ENCODE measurements at places on chromosomes 12 and 14.
A peak's percentile ranks its signal among the peaks of the same experiment; 100 is the strongest.

- DNase-seq: no peak
Observed at GRCh38 chr12:127680516-127680915, 586.5 kb upstream of the TMEM132C start.

DNA sequence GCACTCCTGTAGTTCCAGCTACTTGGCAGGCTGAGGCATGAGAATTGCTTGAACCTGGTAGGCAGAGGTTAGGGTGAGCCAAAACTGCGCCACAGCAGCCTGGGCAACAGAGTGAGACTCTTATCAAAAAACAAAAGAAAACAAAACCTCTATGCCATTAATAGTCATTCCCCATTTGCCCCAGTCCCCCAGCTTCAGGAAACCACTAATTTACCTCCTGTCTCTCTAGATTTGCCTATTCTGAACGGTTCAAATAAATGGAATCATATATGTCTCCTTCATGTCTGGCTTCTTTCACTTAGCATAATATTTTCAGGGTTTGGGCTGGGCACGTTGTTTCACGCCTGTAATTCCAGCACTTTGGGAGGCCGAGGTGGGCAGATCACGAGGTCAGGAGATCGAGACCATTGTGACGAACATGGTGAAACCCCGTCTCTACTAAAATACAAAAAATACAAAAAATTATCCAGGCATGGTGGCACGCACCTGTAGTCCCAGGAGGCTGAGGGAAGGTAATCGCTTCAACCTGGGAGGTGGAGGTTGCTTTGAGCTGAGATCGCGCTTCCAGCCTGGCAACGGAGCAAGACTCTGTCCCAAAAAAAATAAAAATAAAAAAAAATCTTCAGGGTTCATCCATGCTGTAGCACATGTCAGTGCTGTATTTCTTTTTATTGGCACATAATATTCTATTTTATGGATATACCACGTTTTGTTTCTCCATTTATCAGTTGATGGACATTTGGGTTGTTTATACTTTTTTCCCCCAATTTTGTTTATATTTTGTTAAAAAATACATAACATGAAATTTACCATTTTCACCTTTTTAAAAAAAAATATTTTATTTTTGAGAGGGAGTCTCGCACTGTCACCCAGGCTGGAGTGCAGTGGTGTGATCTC is 31.9 kb downstream of the KNTC1 start:
- no peak for DNase-seq

- DNase-seq: no peak
Observed at GRCh38 chr12:78958941-78959340, 94.4 kb downstream of the SYT1 start.

GRCh38 chr12:130299574-130299973 is 38.1 kb upstream of the PIWIL1 start:
- no peak for DNase-seq

DNA sequence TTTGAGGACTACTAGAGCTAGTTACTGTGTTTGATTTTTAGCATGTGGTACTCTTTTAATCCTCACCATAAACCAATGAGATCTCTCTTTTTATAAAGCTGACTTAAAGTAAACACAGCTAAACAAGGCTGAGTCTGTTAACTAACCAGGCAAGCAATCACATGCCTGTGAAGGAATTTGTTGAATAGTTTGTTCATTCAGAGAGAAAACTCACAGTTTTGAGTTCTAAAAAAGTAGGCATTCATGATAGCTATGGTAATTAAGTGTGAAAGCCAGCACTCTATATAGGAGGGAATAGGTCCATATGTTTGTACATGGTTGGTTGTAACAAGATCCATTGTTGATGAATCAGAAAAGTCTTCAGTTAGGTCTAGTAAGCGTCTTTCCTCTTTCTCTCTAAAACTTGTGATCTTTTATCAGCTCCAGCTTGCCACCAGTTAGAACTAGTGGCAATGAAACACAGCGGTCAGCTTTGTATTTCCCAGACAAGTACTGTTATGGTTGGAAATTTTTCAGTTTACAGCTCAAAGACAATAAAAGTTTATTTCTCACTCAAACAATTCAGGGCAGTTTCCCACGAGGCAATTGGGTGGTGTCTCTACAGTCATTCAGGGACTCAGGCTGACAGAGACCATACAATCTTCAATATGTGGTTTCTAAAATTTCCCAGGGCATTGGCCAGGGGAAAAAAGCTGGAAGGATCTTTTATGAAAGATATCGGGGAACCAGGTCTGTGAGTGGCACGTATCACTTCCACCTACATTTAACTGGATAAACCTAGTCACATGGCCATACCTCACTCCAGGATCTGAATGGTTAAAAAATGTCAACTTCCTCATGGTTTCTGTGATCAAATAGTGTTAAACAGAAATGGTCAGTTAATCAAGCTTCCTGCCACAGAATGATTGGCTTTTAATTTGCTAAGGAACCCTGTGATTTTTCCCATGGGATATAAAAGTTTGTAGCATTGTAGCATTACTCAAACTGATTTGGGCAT is 203.1 kb downstream of the KIF21A start:
- no peak for DNase-seq

GRCh38 chr14:22563987-22564386 is 25.0 kb downstream of the DAD1 start:
- DNase-seq: no peak

DNA sequence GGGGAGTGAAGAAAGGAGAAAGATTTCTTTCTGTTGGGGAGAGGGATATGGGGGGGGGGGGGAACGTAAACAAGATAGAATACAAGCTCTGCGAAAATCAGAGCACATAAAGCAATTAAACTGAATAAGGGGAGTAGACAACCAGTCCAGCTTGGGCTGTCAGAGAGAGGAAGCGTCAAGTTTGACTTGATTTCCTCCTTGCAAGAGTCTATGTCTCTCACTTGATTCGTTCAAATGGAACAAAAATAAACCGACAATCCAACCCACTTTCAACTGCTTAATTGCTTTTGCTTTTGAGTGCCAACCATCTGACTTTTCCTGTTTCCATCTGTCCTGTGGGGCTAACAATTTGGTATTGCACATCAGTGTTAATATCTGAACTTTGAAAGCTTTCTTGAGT is 942 bp downstream of the SYT1 start:
- peak; percentile 30 for DNase-seq

GRCh38 chr12:32489070-32489469 is 89.7 kb downstream of the FGD4 start:
- DNase-seq: no peak

DNA sequence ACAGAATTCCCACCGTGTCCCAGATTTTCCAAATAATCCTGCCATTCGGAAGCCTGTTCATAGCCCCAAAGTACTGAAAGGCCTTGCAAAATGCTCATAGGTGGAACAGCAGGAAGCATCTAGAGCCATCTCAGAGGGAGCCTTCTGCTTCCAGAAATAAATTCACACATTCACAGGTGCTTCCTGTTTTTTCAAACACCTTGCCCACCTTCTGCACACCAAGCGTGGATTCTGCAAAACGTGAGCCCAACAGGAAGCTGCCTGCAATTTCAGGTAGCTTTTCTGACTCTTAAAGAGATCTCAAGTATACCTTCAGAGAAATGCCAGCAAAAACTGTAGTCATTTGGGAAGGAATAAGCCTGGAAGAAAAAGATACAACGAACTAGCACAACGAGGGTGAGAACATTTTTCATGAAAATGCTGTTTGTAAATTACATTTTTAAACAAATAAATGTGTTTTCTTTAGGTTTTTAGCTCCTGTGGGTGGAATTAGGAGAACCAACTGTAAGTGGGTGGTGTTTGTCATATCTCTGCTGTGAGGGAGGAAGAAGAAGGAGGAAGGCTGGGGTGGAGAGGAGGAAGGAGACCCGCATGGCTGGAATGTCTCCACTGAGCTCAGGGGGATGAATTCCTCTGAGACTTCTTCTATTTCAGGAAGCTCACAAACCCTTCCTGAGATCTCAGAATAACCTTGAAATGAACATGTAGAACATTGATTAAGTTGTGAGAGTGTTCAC is at the start of gene IFNG-AS1:
IFNG-AS1 (plus strand) TSS at position 264 of the 737 bp plus-strand sequence.
- DNase-seq: no peak

DNA sequence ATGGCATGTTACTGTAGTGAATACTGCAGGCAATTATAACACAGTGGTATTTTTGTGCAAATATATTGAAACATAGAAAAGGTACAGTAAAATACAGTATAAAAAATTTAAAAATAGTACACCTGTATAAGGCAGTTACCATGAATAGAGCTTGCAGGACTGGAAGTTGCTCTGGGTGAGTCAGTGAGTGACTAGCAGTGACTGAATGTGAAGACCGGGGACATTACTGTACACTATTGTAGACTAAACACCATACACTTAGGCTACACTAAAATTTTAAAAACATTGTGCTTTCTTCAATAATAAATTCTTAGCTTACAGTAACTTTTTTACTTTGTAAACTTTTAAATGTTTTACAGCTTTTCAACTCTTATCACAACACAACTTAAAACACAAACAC is 181.7 kb downstream of the GALC start:
- no peak for DNase-seq

DNA sequence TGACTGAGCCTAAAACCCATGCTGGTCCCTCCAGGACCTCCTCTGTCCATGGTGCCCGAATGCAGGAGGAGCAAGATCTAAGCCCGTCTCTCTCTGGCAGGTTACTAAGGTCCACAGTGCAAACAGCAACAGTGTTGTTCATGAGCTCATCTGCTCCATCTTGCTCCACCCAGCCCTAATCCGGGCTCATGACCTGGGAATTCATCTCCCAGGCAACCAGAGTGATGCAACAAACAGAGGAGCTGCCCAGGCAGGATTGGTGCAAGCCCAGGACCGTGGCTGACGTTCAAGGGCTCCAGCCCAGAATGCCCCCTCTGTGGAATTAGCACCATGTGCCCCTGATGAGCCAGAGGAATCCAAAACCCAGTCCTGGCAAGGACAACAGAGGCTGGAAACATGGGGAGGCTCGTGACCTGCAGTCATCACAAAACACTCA is 29.9 kb downstream of the HSPB8 start:
- peak; percentile 5 for DNase-seq

DNA sequence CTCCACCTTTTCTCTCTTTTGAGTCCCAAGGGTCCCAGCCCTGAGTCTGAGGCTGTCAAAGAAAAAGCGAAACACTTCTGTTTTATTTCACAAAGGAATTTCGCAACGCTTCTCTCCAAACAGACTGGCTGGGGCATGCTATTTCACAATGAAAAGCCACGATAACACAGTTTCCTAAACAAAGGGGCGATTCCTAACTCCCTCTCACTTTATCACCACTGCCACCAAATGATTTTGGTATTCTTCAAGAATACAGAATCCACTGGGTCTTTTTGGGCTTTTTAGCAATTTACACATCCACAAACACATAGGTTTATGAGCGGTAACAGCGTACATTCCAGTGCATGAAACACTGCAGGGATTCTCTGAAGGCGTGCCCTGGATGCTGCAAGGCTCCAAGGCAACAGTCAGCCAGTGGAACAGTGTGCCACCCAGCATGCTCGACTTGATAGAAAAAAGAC is 161.2 kb downstream of the DAD1 start:
- DNase-seq: no peak

DNA sequence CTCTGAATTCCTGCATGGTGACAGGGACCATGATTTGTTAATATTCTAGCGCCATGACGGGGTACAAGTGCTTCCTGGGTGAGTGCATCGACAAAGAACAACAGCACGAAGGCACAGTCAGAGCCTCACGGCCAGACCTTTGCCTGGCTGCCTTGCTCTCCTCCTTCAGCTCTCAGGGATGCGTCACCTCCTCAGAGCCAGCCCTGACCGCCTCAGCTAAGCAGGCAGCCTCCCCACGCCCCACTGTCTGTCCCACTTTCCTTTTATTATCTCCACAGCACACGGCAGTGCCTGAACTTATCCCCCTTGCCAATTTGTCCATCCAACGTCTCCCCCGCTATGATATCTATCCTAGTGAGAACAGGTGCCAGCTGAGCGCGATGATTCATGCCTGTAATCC is 16.5 kb upstream of the FZD10 start:
- no peak for DNase-seq

DNA sequence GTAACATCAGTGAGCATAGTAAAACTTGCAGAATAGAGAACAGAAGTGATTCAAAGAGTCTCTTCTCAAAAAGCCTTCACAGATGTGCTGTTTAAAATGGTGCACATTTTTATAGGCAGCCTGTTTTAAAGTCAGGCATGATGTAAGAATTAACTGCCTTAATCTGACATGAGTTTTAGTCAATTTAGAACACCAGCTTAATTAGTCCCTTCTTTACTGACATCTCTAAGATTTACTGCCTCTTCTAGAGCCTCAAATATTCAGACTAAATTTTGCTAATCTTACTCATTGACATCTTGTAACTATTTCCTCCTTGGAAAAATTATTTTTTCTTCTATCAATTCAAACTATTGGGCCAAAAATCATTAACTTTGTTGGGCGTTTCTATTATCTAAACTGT is 782.5 kb downstream of the C12orf50 start:
- no peak for DNase-seq

GRCh38 chr12:9872742-9873141 is 3.6 kb upstream of the CLEC2B start:
- DNase-seq: no peak

- no peak for DNase-seq
Observed at GRCh38 chr14:99333214-99333613, 61.2 kb upstream of the BCL11B start.

DNA sequence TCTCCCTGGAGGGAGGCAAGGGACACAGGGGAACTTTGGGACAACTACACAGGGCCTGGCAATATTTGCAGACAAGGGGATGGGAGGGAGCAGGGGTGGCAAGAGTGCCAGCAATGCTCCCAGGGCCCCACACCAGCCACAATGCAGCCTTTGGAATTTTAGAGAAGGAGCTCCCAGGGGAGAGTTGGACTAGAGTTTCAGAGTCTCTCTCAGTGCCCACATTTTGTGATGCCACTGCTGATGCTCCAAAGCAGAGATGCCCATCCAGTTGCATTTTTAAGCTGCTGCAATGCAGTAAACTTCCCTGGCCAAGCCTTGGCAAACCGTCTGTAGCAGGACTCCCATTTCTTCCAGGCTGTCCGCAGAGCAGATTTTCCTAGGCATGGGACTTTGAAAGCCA is 98.9 kb downstream of the ZFP36L1 start:
- no peak for DNase-seq

DNA sequence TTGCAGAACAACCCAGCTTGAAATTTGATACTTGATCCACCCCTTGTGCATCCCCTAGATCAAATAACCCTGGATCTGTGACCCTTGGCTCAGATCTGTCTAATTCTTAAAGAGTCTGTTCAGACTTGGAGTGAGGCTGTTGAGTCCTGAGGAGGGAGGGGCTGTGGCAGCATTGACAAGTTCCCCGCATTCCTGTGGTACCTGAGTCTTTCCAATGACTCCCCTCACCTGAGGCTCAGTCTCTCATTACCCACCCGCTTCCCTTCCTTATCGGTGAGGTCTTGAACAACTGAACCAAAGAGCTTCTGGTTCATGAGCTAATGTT is 16.1 kb upstream of the HDAC7 start:
- DNase-seq: no peak

- DNase-seq: peak; percentile 85
Observed at GRCh38 chr12:11581179-11581755, 68.2 kb upstream of the ETV6 start.

All from dermis blood vessel endothelial cell (primary cell).